ENCODE measurements at places on chromosomes 12 and 14. TPM values are rescaled to one million over a fixed set of nuclear protein-coding genes. Genes with fewer than 3 reads are reported as not detected.

DNA sequence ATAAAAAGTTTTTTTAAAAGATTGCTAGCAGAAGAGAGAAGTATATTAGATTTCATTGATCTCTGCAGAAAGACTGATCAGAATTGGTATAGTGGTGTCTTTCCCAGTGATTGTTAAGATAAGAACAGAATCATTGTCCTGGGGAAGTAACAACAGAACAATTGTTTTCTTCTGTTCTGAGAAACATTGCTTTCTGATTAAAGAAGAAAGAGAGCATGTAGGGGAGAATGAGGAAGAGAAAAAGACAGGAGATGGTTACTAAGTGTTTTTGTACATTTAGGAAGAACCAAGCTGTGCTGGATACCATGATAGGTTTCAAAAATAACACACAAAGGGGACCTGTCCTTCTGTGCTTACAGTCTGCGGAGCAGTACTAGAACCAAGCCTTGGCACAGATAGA is 5.0 kb downstream of the USP30 start:
- DNase-seq = no peak

GRCh38 chr12:56116267-56117081 is at the start of gene RPL41:
Gene RPL41, plus strand, starts transcription at chr12:56116633.
- peak; percentile 94 for DNase-seq

GRCh38 chr12:124578445-124578844 is 11.0 kb upstream of the NCOR2 start:
- no peak for DNase-seq

DNA sequence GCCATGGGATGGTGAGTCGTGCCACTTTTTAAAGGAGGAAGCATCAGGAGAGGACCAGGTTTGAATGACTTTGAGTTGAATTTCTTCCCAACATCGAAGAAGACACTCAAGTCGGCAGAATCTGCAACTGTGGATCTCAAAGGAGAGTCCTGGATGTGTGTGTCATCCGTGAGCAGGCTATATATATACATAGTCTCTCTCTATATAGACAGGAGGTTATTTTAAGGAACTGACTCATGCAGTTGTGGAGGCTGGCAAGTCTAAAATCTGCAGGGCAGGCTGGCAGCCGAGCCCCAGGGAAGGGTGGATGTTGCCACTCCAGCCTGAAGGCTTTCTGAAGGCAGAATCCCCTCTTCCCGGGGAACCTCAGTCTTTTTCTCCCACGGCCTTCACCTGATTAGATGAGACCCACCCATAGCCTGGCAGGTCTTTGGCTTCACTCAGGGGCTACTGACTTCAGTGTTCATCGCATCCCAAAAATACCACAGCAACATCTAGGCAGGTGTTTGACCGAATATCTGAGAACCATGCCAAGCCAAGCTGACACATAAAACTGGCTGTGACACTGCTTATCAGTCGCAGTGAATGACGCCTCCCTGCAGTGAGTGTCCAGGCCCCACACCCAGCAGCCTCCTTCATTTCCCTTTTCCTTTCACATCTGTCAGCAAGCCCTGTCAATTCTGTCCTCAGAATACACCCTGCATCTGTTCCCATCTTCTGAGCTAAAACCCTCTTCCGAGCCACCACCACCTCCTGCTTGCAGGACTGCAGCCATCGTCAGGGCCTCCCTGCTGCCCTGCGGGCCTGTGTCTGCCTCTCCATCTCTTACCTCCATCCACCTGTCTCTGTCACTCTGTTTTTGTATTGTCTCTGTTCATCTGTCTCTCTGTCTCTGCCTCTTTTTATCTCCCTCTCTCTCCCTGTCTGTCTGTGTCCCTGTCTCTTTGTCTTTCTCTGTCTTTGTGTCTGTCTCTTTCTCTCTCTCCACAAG is 54.0 kb downstream of the ZNF664 start:
- DNase-seq = no peak

GRCh38 chr12:127054531-127054930 is 1212.4 kb upstream of the TMEM132C start:
- no peak for DNase-seq

PLEKHH1 gene
- 9.1 TPM for total RNA-seq

AQP2 gene
- not detected for total RNA-seq

SELPLG gene
- 30.0 TPM for total RNA-seq
